ENCODE measurements at places on chromosomes 3 and 15.

DNA sequence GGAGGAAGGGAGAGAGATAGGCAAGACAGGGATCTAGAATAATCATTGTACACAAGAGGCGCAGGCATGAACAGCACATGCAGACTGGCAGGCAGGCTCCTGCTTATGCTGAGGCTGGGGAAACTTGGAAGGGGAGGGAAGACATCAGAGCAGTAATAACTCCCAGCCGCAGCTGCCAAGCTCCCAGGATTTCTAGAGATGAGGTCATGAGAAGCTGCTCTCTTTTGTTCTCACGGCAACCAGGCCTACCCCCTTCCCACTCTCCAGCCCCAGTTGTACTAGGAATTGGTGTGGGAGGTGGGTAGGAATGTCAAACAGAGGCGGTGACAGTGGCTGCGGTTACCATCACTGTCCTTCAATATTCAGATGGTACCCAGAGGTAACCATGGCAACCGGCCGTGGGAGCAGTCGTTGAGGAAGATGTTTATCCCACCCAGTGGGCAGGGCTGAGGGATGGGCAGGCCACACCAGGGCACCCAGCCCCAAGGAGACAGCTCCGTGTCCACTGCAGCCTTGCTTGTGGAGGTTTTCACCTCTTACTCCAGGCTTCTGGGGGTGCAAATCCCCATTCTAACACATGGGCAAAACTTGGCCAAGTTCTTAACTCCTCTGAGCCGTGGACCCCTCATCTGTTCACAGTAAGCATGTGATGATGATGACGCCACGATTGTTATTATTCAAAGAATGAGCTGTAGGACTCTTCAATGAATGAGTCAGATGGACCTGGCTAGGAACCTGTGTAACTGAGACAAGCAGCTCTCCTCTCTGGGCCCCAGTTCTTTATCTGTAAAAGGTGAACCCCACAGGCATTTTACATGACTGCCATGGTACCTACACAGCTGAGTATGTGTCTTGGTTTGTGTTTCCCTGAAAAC is 360.8 kb upstream of the PROK2 start:
- DNase-seq, result no peak

DNA sequence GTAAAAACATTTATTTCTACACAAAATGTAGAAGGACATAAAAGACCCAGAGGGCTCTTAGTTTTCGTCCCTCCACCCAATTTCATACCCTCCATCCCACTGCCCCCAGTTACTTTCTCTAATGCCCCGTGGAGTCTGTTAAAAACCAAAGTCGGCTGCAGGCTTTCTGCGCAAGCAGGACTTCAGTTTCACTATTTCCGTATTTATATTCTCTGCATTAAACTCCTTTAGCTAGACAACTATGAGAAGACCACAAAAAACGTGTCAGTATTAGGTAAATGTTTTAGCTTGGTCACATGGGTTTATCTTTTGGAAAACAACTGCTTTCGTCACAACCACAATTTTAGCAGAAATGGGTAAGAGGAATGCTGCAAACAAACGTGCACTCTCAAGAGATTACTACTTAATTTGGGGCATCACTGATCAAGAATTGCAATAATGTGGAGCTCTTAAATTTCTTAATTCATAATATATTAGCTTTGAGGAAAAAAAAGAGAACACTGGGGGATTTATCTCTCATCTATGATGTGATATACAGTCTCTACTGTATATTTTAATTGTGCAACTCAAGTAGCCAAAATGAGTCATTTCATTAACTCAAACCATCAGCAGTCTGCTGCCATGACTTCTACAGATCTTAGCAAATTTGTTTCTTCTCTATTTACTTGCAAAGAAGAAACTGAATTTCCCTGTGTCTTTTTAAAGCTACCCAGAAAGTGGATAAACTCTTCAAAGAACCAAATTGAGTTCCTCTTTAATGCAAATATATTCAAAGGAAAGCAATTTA is 740 bp upstream of the NSMCE3 start:
- no peak for DNase-seq

DNA sequence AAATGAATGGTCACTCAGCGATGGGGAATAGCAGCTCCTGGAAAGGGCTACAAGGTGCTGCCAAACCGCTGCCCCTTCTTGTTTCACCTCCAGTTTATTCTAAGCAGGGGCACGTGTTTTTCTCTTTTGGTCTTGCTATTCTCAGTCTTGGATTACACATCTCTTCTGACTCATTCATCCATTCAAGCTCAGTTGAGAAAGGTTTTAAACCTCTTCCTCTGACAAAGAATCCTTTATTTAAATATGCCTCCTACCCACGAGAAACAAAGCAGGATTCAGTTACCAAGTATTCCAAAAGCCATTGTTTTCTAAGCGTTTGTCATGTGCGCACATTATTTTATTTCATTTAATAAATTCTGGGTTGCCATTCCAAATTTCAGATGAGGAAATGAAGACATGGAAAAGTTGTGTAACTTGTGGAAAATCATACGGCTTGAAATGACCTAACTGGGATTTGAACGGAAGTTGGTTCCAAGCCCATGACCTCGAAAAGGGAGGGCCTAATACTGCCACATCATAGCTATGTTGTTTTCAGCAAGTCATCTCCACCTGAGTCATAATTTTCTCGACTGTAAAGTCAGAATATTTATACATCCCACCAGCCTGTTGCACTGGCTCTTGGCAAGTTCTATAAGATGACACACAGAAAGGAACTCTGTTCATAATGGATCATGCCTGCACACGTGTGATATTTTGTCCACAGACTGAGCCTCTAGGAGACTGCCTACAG is 292.0 kb upstream of the SLCO3A1 start:
- no peak for DNase-seq

DNA sequence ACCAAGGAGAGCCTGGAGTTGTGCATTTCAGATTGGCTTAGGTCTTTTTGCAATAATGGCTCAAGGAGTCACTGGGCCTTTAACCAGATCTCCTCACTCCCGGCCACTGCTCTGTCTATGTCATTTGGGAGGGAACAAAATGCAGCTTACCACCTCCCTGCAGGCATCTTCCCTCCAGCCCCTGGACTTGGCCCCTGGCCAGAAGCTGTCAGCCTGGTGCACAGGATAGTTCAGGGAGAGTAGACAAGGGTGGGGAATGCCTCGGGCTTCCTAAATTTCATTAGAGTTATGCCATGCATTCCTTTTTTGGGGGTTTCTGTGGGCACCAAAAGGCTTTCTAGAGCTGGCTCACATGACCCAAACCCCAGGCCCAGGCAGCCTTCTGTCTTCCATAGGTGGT is 70.2 kb upstream of the HRH1 start:
- DNase-seq, result no peak

DNA sequence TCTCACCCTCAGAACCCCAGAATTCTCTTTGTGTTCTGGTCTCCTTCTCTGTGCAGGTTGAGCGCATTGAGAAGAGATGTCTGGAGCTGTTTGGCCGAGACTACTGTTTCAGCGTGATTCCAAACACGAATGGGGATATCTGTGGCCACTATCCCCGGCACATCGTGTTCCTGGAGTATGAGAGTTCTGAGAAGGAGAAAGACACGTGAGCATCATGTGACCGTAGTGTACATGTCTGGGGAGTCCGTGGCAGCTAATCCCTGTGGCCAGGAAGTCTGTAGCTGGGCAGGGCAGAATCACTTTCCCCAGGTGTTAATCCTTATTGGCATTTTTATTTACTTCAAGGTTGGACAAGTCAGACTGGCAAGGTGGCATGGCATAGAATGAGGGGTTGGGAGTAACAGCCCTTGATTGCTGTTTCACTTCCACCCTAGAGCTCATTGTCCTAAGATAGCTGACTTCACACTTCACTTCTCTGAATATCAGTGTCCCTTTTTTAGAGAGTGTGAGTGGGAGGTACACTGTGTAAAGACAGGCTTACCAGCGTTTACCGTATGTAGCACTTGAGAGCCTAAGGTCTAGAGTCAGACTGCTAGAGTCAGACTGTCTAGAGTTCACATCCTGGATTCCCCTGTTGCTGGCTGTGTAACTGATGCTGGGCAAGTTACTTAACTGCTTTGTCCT is 4.4 kb downstream of the MTMR14 start:
- no peak for DNase-seq

GRCh38 chr15:52295421-52296001 is at the start of gene MYO5C:
Gene MYO5C (minus strand): TSS chr15:52295804. CDS start chr15:52295636, 168 bp downstream.
- no peak for DNase-seq

- no peak for DNase-seq
Observed at GRCh38 chr15:68528626-68529290, 50.0 kb upstream of the CORO2B start.

GRCh38 chr3:102348904-102349303 is 85.9 kb upstream of the ZPLD1 start:
- no peak for DNase-seq

Data from stimulated activated CD4-positive, alpha-beta T cell treated with anti-CD3 and anti-CD28 coated beads, Interleukin-1b, Interleukin-23, amount 100 ng/mL, for 4 hours (primary cell).